ENCODE measurements at places on chromosomes 6 and 20. TPM values are rescaled to one million over a fixed set of nuclear protein-coding genes. Genes with fewer than 3 reads are reported as not detected.

CCM2L gene
- total RNA-seq = 6.3 TPM

- H3K4me1 ChIP-seq = no peaks in the 10 kb centered on the region
- no peaks in the 10 kb centered on the region for H3K27me3 ChIP-seq
- H3K4me3 ChIP-seq = no peak overlapping the region
- no peak for DNase-seq
Measured at GRCh38 chr20:11473983-11474382, 443.7 kb upstream of the BTBD3 start.

GABRR2 gene
- 0.49 TPM for total RNA-seq

GGT7 gene
- total RNA-seq = 81.9 TPM

CDH4 gene
- total RNA-seq = 1.2 TPM

GRCh38 chr6:143107911-143108761 is 47.4 kb downstream of the AIG1 start:
- no peaks in the 10 kb centered on the region for H3K27me3 ChIP-seq
- no peak for DNase-seq
- no peak overlapping the region for H3K4me3 ChIP-seq
- H3K36me3 ChIP-seq = no peaks in the 10 kb centered on the region
- H3K27ac ChIP-seq = no peak overlapping the region
- H3K4me1 ChIP-seq = no peaks in the 10 kb centered on the region

WFDC2 gene
- 4.8 TPM for total RNA-seq

OOEP gene
- not detected for total RNA-seq

- H3K36me3 ChIP-seq = peaks cover 16% of the 10 kb centered on the region
- H3K27me3 ChIP-seq = peaks cover 5% of the 10 kb centered on the region
- no peak for DNase-seq
- no peak overlapping the region for H3K27ac ChIP-seq
- no peak overlapping the region for H3K4me3 ChIP-seq
Measured at GRCh38 chr6:170137911-170138910, 152.7 kb downstream of the DLL1 start.

GRCh38 chr6:108995296-108995695 is 99.3 kb downstream of the SESN1 start:
- H3K36me3 ChIP-seq = peaks cover 10% of the 10 kb centered on the region
- no peaks in the 10 kb centered on the region for H3K27me3 ChIP-seq
- peaks cover 17% of the 10 kb centered on the region for H3K4me1 ChIP-seq
- no peak overlapping the region for H3K4me3 ChIP-seq

LY6G5C gene
- total RNA-seq = 13.8 TPM

ADAM33 gene
- 0.27 TPM for total RNA-seq

TMEM151B gene
- total RNA-seq = 51.3 TPM

DEFB132 gene
- not detected for total RNA-seq

MYB gene
- 0.56 TPM for total RNA-seq

TGM3 gene
- total RNA-seq = not detected

DNA sequence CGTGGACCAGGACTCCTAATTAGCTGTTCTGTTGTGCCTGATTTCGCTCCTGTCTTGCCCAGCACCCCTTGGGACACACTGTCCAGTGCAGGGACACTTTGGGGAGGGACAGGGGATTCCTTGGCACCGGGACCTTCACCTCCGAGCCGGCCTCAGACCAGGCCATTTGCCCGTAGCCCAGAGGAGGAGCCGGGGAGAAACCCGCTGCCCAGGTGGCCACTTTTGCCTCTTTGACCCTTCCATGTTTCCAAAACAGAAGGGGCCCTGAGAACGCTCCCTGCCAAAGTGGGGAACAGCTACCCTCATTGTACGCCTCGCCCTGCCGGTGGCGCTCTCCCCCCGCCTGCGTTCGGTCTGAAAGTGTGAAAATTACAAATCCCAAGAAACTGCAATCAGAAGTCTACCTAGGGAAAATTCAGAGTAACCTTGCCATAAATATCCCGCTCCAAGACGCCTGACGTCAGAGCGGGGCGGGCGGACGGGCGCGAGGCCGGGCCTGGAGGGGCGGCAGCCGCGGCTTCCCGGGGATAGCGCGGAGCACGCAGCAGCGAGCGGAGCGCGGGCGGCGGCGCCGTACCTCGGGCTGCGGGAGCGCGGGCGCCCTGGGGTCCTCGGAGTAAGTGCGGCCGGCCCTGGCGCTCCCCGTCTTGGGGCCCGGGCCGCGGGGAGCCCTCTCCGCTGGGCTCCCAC is at the start of gene DAAM2:
DAAM2 (plus strand) TSS at position 527 of the 690 bp plus-strand sequence. CDS start 63,927 bp downstream, outside the sequence.
- H3K4me3 ChIP-seq = peak within 1 kb of the TSS; percentile 81
- H3K36me3 ChIP-seq = no peaks in the 10 kb centered on the region
- peak; percentile 67 for DNase-seq
- H3K4me1 ChIP-seq = no peaks in the 10 kb centered on the region

- peak overlapping the region; percentile 36 for H3K27ac ChIP-seq
- H3K27me3 ChIP-seq = no peaks in the 10 kb centered on the region
- no peak overlapping the region for H3K4me3 ChIP-seq
- DNase-seq = no peak
Measured at GRCh38 chr20:8155812-8156211, 23.7 kb downstream of the PLCB1 start.

- H3K4me1 ChIP-seq = no peaks in the 10 kb centered on the region
- no peak overlapping the region for H3K4me3 ChIP-seq
- H3K27me3 ChIP-seq = no peaks in the 10 kb centered on the region
- H3K27ac ChIP-seq = no peak overlapping the region
Measured at GRCh38 chr20:14986026-14986655, 648.7 kb upstream of the FLRT3 start.

DNA sequence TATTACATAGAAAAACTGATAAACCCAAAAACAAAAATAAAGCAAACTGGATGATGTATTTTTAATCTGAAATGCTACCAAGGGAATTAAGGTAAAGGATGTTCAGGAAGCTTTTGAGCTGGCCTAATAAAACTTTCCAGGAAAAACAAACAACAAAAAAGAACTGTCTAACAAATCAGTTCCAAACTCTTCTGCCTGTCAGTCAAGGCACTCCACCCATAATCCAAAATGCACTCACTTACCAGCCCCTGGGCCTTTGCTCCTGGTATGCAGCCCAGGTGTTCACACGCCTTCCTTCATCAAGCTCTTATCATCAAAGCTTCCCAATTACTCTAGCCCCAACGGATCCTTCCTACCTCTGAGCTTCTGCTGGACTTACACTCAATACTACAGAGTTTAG is 3.7 kb downstream of the EXOC2 start:
- H3K27ac ChIP-seq = no peak overlapping the region
- H3K4me1 ChIP-seq = peaks cover 15% of the 10 kb centered on the region
- DNase-seq = no peak
- H3K4me3 ChIP-seq = no peak overlapping the region
- no peaks in the 10 kb centered on the region for H3K27me3 ChIP-seq

PPP1R16B gene
- 5.3 TPM for total RNA-seq

PNPLA1 gene
- total RNA-seq = not detected

- no peaks in the 10 kb centered on the region for H3K4me1 ChIP-seq
- H3K27ac ChIP-seq = no peak overlapping the region
- peaks cover 10% of the 10 kb centered on the region for H3K36me3 ChIP-seq
- no peak for DNase-seq
- H3K4me3 ChIP-seq = no peak overlapping the region
Measured at GRCh38 chr6:3139090-3139903, 18.0 kb downstream of the TUBB2A start.

DNA sequence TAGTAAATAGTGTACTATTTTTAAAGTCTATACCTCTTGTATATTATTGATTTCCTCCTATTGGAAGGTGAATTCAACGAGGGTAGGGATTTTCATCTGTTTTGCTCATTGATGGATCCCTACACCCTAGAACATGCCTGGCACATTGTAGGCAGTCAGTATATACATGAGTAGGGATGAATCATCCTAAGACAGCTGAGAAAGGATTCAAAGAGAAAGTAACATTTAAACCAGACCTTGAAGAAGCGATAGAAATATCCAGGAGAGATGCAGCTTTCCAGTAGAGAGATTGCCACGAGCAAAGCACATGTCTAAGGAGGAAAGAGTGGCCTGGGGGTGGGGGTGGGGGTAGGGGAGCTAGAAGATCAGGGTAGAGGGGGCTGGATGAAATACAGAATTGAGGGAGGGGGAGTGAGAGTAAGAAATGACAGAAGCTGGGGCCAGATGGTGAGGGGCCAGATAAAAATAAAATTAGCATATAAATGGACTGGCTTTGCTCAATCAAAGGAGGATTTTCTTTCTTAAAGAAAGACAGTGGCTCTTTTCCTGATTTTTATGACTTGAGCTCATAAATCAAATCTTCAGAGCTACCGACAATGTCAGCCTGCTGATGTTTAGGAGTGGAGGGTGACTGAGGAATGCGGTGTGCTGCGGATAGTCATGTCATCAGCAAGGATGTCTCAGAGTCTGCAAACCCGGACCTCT is 168.2 kb downstream of the SAMD5 start:
- H3K4me1 ChIP-seq = peaks cover 23% of the 10 kb centered on the region
- H3K27me3 ChIP-seq = no peaks in the 10 kb centered on the region
- no peak overlapping the region for H3K4me3 ChIP-seq

DNA sequence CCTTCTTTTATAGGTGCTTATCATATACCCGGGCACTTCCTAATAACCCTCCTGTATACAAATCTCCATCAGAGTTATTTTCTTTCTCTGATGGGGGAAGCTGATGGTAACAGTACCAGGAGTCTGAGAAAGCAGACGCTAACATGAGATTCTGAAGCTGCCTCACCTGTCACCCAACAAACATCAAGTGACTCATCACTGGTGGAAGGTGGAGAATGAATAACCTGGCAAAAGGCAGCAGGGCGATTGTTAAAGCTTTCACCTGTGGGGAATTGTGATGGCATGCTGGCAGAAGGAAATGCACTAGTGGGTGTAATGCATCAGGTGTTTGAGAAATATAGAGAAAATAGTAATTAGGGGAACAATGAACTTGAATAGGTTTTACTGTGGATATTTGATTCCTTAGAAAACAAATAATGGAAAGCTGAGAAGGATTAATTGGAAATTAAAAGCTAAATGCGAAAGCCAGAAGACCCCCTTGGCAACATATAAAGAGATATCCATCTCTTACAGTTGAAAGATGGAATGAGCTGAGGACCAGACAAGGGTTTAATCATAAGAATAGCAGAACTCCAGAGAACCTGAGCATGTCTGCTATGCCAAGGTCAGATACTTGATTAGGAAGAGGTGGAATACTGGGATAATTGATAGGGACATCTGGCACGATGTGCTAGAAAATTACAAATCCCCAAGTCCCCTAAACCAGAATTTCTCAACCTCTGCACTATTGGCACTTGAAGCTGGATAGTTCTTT is 517.1 kb downstream of the PKHD1 start:
- no peak overlapping the region for H3K27ac ChIP-seq
- no peak for DNase-seq
- H3K36me3 ChIP-seq = no peaks in the 10 kb centered on the region
- H3K4me1 ChIP-seq = no peaks in the 10 kb centered on the region

PHF1 gene
- total RNA-seq = 73.5 TPM

DNA sequence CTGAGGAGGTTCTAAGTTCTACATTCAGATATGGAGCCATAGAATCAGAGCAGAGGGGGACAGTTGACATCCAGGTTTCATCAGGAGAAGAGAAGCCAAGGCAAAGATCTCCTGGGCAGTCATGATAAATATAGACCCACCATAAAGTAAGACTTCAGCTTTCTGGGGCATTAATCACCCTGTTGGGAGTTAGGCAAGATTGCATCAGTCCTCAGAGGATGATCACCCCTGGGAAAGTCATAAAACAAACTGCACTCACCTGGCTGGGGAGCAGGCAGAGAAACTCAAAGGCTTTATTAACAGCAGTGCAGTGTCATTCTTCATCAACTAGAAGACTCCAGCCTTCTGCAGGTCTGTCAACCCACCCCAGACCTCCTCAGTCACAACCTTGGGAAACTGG is 301.3 kb upstream of the JARID2 start:
- no peak overlapping the region for H3K27ac ChIP-seq
- H3K27me3 ChIP-seq = peaks cover 1% of the 10 kb centered on the region
- DNase-seq = no peak
- no peak overlapping the region for H3K4me3 ChIP-seq
- H3K4me1 ChIP-seq = no peaks in the 10 kb centered on the region
- H3K36me3 ChIP-seq = no peaks in the 10 kb centered on the region

CST7 gene
- total RNA-seq = not detected

DNA sequence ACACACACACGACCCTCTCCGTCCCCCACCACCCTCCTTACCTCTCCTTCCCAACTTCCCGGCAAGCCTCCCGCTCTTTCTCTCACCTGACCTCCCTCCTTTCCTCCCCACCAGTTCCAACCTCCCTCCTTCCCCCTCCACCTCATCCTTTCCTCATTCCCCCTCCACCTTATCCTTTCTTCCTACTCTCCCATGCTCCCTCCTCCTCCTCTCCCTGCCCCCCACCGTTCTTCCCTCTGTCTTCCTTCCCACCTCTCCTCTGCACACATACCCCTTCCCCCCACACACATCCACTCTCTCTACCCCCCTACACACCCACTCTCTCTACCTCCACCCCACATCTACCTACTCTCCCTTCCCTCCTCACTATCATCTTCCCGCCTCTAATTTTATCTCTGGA is 144.2 kb downstream of the TBC1D32 start:
- no peak overlapping the region for H3K4me3 ChIP-seq
- DNase-seq = no peak
- H3K27ac ChIP-seq = no peak overlapping the region
- peaks cover 1% of the 10 kb centered on the region for H3K27me3 ChIP-seq
- H3K36me3 ChIP-seq = no peaks in the 10 kb centered on the region

SIRPB1 gene
- total RNA-seq = not detected

HLA-DQA2 gene
- total RNA-seq = not detected

GRCh38 chr6:48535582-48536009 is 424.6 kb upstream of the PTCHD4 start:
- H3K4me1 ChIP-seq = no peaks in the 10 kb centered on the region
- H3K36me3 ChIP-seq = no peaks in the 10 kb centered on the region
- DNase-seq = no peak
- H3K4me3 ChIP-seq = no peak overlapping the region
- no peaks in the 10 kb centered on the region for H3K27me3 ChIP-seq

- H3K4me3 ChIP-seq = no peak overlapping the region
- H3K4me1 ChIP-seq = peaks cover 13% of the 10 kb centered on the region
- peaks cover 12% of the 10 kb centered on the region for H3K27me3 ChIP-seq
- H3K27ac ChIP-seq = no peak overlapping the region
- DNase-seq = no peak
Measured at GRCh38 chr6:168105813-168106632, 27.0 kb upstream of the FRMD1 start.

- H3K4me1 ChIP-seq = peaks cover 12% of the 10 kb centered on the region
- H3K27me3 ChIP-seq = peaks cover 2% of the 10 kb centered on the region
- H3K36me3 ChIP-seq = no peaks in the 10 kb centered on the region
- no peak overlapping the region for H3K27ac ChIP-seq
- H3K4me3 ChIP-seq = no peak overlapping the region
- DNase-seq = no peak
Measured at GRCh38 chr20:34755367-34755766, 51.2 kb downstream of the TP53INP2 start.
